Fibroblast of lung (primary cell): ENCODE measurements at places on chromosomes 11 and 22.

- no peak for DNase-seq
These were observed 907 bp downstream of the SLC15A3 start for GRCh38 chr11:60950933-60951605.

DNA sequence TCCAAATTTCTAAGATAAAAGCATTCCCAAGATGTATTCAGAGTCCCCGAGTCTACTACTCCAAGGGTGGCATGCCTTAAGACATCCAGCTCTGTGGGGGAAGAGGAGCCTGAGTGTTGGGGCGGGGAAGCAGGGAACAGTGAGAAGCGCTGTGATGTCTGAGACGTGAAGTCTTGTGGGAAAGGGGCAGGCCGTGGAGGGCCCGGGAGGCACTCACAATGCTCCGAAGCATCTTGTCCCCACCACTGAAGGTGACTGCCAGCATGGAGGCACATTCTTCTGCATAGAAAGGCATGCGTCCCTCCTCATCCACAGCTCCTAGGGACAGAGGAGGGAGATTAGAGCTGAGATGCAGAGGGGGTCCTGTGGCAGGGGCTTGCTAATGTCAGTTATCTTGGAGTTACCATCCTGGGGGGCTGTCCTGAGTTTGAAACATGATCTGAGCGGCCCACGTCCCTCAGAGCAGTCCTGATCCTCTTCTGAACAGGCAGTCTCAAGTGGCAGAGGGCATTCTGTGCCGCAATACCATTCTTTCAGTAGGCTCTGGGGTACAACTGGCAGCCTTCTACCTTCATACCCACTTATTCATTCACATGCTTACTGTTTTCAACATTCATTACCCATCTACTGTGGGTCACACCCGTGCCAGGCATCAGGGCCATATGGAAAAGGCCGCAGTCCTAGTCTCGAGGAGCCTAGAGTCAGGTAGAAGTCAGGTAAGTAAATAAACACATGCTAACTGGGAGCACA, 8.7 kb downstream of the PCSK7 start:
- no peak for DNase-seq

- peak; percentile 31 for DNase-seq
These were observed 38.8 kb upstream of the CHRNA10 start for GRCh38 chr11:3709977-3710376.

GRCh38 chr11:124069429-124070401, 28.6 kb upstream of the OR10G7 start:
- DNase-seq, result peak; percentile 54

DNA sequence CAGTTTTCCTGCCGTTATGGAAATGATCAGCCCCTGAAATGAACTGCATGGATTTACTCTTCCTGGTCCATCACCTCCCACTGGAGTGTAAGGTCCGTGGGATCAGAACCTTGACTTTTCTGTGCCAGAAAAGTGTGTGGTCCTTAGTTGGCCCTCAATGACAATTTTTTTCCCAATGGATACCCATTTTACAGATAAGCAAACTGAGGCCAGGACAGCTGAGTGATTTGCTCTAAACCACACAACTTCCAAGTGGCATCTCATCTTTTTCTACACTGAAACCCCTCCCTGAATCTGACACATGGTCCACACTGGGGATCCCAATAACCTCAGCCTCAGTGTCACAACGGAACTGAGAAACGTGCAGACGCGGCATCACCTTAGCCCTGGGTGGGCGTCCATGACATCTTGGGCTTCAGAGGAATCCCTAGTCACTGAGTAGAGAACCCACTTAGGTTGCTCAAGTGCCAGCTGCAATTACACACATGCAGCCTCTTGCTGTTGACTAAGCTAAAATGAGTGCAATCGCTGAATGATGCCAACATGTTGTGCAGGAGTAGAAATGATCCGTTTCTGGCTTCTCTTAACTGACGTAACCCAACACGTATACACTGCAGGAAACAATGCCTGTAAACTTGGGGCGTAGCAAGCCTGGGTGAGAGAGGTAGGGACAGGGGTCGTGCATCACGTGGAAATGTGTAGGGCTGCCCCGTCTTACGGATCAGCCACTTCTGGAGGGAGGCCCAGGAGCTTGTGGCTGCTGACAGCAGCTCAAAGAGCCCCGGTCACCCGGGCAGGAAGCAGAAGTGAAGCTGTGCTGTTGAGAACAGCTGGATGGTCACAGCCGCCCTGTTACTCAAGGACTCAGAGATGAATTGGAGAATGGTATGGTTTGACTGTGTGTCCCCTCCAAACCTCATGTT, 136.3 kb downstream of the SHANK2 start:
- DNase-seq, result peak; percentile 43

DNA sequence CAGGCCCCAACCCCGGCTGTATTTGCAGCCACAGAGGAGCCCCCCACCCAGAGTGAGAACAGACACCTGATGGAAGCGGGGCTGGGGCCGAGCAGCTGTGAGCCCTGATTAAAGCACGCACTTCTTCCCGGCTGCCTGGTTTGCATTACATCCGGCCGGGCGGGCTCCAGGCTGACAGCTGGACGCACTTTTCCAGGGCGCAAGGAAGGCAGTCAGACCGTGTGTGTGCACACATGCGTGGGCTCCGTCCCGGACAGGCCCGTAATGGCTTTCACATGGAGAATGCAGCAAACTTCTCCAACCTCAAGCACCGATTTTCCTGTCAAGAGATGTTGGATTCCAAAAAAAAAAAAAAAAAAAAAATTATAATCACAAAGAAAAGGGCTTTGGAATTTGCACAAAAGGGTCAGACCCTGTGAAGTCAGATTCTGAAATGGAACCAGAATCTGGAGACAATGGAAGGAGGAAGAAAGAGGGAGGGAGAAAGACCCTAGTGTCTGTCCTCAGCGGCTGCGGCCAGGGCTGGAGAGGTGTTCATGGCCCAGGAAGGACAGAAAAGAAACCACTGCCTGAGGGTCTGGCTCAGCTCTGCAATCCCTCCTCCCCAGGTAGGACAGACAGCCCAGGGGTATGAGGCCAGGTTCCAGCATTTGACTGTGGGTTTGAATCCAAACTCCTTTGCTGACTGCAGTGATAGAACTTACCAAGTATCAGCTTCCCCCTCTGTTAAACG, 365.5 kb downstream of the MN1 start:
- peak; percentile 42 for DNase-seq

DNA sequence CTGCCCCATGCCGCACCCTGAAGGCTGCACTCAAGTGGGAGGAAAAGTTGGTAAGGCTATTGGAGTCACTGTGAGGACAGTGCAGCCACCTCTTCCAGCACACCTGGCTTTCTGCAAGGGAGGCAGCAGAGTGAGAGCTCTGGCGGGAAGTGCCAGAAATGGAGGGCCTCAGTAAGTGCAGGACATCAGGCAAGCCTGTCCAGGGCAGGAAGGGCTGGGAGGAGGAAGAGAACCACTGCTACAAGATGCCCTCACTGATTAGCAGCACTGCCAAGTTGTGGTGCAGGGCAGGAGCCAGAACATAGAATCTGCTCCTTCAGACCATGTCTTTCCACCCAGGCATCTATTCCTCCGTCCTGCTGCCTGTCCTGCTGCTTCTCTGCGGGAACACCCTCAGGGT, 61.2 kb upstream of the CLTCL1 start:
- DNase-seq, result no peak

- no peak for DNase-seq
These were observed 1303.4 kb downstream of the TBC1D22A start for GRCh38 chr22:48065892-48066291.

- no peak for DNase-seq
These were observed 14.2 kb upstream of the PPM1F start for GRCh38 chr22:21966643-21967516.

DNA sequence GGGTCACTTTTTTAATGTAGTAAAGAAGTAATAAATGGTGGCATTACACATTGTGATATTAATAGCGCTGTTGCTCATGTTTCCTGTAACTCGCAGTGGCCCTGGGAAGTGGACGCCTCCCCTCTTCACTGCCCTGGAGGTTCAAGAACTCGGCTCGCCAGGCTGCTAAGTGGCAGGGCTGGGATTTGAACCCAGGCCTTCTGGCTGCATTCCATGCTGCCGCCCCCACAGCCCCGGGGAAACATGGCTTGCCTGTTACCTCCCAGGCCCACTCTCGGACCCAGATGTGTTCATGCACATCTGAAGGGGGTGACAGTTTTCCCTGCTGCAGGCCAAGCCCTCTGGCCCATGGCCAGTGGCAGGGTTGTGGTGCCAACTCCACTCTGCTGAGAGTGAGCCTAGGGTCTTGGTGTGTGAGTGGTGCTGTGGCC, 25.0 kb upstream of the MGAT3 start:
- peak; percentile 36 for DNase-seq

DNA sequence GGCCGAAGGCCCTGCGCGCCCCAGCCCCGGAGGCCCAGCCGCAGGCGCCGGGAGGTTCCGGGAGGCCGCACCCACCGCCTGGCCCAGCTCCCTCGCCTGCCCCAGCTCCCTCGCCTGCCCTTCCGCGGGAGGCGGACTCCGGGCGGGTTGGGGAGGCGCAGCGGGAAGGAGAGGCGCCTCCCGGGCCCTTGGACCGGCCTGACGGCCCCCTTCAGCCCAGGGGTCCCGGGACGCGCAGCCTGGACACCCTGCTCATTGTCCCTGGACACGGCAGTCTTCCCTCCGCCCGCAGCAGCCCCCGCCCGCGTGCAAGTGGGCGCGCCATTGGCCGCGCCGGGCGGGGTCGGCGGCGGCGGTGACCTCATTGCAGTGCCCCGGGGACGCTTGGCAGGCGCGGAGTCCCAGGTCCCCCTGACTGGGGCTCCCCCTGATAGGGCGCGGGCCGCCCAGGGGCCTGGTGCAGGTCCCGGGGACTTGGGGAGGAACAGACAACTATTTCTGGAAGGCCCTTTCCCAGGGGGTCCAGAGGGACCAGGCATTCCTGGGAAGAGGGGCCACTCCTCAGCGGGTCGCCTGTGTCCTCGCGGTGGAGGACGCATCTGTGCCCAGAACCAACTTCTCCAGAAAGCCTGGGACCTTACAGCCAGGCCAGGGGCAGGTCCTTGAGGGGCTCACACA, 501 bp downstream of the CD151 start:
- peak; percentile 44 for DNase-seq

GRCh38 chr11:58285483-58286040, 17.5 kb upstream of the OR10W1 start:
- DNase-seq, result no peak

GRCh38 chr11:32109592-32109991, 18.7 kb downstream of the RCN1 start:
- DNase-seq, result no peak

- peak; percentile 32 for DNase-seq
These were observed 344.3 kb downstream of the AASDHPPT start for GRCh38 chr11:106421676-106422292.

DNA sequence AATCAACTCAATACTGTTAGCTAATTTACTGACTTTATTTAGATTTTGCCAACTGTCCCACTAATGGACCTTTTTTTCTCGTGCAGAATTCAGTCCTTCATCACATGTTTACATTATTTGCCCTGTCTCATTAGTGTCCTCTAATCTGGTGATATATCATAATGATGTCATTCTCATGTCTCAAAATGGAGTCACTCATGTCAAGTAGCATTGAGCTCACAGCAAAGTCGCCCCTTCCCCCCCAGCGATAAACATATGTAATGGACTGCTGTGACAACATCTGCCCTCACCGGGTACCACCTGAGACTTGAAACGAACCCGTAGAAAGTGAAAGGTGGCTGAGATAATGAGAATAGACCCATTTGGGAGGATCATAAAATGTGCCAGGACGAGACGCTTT, 37.6 kb downstream of the HIPK3 start:
- DNase-seq, result no peak

DNA sequence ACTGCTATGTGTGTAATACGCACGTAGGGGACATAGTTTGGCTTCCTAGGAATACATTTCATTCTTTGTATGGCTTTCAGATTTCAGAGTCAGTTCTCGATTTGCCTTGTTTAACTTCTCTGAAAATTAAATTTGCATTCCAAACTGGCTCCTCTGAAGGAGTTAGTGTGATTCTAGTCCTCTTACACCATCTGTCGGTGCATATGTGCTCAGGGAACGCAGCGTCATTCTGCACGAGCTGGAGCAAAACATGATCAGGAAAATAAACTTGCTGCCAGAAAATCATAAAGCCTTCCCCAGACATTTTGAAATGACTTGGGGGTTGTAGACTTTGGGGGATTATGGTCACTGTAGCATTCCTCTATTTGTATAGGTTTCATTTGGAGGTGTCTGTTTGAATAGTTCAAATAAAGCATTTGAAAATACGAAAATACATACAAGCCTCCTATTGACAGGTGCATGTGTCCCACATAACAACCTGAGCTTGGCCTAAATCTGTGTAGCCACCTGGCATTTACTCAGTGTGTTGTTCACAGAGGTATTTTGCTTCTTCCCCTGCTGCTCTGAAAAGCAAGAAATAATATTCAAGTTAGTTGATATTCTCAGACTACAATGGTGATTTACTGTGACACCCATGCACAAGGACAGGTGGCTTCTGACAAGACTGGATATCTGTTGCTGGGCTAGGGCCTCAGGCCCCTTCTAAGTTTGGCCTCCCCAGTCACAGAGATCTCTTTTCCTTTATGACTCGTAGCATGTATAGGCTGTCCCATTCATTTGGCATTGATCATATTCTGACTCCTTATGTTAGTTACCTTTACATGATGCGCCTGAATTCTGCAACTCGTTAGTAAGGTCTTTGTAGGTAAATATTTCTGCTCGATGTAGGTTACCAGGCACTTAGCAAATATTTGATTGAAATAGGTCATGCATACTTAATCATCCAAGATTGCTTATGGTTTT, 81.6 kb upstream of the SORL1-AS1 start:
- DNase-seq, result peak; percentile 52

DNA sequence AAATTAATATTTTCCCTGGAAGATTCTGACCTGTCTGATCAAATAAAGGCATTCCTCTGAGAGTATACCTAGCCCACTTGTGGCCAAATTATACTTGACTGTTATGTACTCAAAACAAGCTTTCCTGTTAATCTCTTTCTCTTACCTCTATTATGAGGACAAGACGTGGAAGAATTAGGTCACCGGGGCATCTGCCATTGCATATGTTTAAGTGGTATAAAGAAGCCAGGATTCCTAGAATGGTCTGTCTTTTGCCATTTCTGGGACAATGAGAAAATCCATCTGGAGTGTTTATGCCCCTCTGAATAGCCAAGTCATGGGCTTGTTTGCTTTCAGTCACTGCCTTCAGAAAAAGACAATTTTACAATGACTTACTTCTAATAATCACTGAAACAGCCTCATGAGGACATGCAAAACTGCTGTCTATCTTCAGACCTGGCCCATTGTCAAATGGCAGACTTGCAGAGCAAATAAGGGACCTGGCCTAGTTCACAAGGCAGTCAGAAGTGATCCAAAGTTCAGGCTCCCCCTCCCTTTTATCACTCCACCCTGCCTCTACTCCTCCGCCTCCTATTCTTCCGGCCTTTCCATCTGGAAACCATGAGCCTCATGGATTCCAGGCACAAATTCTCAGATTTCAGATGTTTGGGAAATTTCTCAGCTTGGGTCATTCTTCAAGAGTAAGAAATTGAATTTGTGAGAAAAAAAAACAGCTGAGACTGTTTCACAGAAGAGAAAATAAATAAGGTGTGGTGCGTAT, 128.1 kb upstream of the LDLRAD3 start:
- DNase-seq, result peak; percentile 74

- peak; percentile 36 for DNase-seq
These were observed 87.4 kb downstream of the HIPK3 start for GRCh38 chr11:33344611-33345010.

- DNase-seq, result no peak
These were observed 45.6 kb upstream of the CHRM4 start for GRCh38 chr11:46437122-46437689.
